Stimulated activated CD4-positive, alpha-beta T cell treated with anti-CD3 and anti-CD28 coated beads, Interleukin-12 subunit alpha, Interleukin-12 subunit beta, amount 100 ng/mL, for 4 hours (primary cell): ENCODE measurements at places on chromosomes 12 and 14.

GRCh38 chr14:59245809-59246295 lies 57.4 kb downstream of the DAAM1 start:
- no peak for DNase-seq

- no peak for DNase-seq
These were observed 26.2 kb downstream of the WNK1 start for GRCh38 chr12:778615-779014.

DNA sequence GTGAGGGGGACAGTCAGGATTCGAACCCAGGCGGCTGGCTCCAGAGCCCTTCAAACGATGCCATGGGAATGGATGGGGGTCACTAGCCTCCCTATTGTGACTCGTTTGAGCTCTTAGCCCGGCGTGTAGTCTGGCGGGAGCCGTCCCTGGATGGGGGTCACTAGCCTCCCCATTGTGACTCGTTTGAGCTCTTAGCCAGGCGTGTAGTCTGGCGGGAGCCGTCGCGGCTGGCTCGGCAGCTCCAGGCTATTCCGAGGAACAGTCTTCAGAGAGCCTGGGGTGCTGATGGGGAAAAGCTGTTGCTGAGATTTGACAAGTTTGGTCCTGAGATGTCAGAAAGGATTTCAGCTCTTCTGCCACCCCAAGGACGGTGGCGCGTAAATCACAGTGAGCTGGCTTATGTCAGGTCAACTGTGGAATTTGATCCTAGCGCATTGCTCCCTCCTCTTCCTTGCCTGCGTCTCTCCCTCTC lies 58.3 kb downstream of the CALM1 start:
- DNase-seq, result no peak

DNA sequence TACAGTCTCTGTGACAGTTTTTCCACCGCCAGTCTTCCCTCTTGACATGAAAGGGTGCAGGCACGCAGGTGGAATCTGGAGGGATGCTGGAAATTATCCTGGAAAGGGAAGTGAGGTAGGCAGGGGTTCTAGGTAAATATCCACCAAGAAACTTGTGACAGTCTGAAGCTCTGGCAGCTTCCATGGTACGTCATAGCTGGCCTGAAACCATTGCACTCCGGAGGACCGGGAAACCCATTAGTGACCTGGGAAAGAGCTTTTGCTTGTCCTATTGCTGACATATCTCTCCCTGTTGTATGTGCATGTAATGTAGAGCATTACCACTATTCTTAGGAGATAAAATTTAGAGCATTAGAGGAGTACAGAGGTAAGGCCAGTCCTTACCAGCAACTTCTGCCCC lies 275.9 kb downstream of the EGLN3 start:
- DNase-seq, result no peak

GRCh38 chr12:6165395-6165794 lies 34.8 kb upstream of the CD9 start:
- DNase-seq, result no peak

- no peak for DNase-seq
These were observed 121.0 kb downstream of the LRRIQ1 start for GRCh38 chr12:85157035-85157603.

GRCh38 chr12:131723532-131723931 lies 12.6 kb downstream of the SFSWAP start:
- no peak for DNase-seq

GRCh38 chr14:93955850-93956481 lies 20.4 kb downstream of the ASB2 start:
- DNase-seq, result no peak
